ENCODE measurements at places on chromosomes 6 and 20. TPM values are rescaled to one million over a fixed set of nuclear protein-coding genes. Genes with fewer than 3 reads are reported as not detected.

The SSR1 gene
- total RNA-seq = 132 TPM

The SNX3 gene
- 264 TPM for total RNA-seq

The SLC32A1 gene
- total RNA-seq = 3.4 TPM

The FAM217A gene
- total RNA-seq = not detected

- no peak for DNase-seq
Measured at GRCh38 chr20:61661583-61661982, 404.1 kb downstream of the TAF4 start.

GRCh38 chr6:113103634-113104361 lies 753.3 kb upstream of the MARCKS start:
- no peak for DNase-seq

DNA sequence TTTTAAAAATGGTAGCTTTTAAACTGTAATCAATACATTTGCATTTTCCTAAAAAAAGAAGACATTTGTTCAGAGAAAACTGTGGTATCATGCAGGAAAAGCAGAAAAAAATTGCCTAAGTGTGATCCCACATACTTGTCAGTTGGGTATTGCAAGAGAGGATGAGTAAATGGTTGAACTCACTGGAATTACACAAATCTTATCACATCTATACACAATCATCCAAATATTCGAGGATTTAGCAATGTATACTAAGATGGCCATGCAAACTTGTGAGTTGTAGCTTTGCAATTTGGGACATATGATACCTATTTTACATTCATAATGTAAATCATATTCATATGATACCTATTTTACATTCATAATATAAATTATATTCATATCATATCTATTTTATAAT lies 58.2 kb upstream of the GJE1 start:
- DNase-seq = no peak

GRCh38 chr6:52557389-52558265 lies 19.2 kb downstream of the TRAM2 start:
- no peak for DNase-seq
